Nephron progenitor cell (in vitro differentiated cells): ENCODE measurements at places on chromosomes 16 and 17.

- no peak for DNase-seq
- no peaks in the 10 kb centered on the region for H3K36me3 ChIP-seq
- H3K27me3 ChIP-seq = peaks cover 10% of the 10 kb centered on the region
- H3K4me3 ChIP-seq = no peak overlapping the region
Measured at GRCh38 chr17:64388961-64389565, 1.6 kb downstream of the PECAM1 start.

- H3K27ac ChIP-seq = no peak overlapping the region
- peaks cover 15% of the 10 kb centered on the region for H3K4me1 ChIP-seq
- H3K4me3 ChIP-seq = peak overlapping the region; percentile 84
- DNase-seq = peak; percentile 41
Measured at GRCh38 chr17:2854143-2855055, 58.2 kb downstream of the RAP1GAP2 start.

DNA sequence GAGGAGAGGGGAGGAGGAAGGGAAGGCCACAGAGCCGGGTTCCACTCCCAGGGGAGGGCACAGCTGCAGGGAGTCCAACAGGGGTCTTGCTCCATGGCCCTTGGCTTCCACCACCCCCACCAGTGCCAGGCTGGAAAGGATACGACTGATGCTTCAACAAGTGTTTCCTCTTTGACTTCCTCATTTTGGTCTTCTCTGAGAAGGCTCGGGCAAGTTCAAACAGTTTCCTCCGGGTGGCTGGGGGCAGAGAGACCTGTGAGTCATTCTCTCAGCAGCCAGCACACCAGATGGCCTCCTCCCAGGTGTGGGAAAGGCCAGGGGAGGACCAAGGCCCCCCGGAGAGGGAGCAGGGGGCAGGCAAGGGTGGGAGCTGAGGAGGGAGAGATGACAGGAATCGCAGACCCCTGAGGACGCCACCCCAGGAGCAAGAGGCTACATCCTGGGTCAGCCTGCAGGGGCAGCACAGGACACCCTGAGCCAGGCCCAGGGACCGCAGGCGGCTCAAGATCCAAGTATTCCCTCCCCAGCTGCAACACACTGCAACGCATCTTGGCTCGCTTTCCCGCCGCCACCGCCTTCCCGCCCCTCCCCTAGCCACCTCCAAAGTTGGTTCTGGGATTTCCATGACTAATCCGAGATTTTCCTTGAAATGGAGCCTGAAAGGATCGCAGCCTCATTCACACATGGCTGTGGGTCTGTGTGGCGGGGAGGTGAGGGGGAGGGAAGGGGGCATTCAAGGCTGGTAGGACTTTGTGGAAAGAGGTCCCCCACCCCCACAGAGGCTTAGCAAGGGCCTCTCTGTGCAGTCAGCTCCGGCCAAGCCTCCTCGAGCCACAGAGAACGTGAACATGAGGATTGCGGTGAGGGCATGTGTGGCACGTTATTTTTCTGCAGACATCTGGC lies 18.4 kb upstream of the MRPS23 start:
- H3K4me3 ChIP-seq = no peak overlapping the region
- H3K36me3 ChIP-seq = peaks cover 9% of the 10 kb centered on the region
- H3K27ac ChIP-seq = no peak overlapping the region
- peaks cover 73% of the 10 kb centered on the region for H3K4me1 ChIP-seq
- peak; percentile 58 for DNase-seq

DNA sequence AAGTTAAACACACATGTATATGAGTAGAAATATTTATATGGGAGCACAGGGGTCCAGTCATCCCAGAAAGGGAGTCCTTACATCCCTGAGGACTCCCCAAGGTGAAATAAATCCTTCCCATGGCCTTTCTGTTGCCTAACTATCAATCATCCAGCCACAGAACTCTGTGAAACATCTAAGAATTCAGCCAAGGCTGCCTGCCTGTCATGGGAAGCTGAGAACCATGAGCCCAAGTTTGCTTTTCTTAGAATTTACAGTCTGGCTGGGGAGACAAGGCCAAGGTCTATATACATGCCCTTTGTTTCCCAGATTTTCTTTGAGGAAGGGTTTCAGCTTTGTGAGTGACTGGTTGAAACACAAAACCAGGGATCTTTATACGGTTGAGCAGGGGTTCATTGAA lies 15.8 kb downstream of the MYL4 start:
- H3K27me3 ChIP-seq = peaks cover 6% of the 10 kb centered on the region
- peaks cover 17% of the 10 kb centered on the region for H3K36me3 ChIP-seq
- peaks cover 34% of the 10 kb centered on the region for H3K4me1 ChIP-seq
- no peak for DNase-seq
- H3K27ac ChIP-seq = peak overlapping the region; percentile 66

DNA sequence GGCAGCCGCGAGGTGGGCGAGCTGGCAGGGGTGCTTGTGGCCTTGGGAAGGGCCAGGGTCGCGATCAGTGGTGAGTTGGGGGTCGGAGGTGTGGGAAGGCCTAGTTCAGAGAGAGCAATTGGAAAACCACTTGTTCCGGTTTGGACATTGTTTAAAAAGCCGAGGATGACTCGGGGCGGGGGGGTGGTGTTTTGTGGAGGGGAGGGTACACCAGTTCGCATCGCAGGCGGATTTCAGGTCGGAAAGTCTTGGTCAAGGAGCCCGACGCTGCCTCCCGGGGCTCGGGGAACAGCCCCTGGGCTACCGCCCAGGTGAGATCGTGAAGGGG lies 66.4 kb downstream of the KPNA2 start:
- peaks cover 43% of the 10 kb centered on the region for H3K27me3 ChIP-seq
- peak overlapping the region; percentile 92 for H3K4me3 ChIP-seq
- no peak for DNase-seq
- H3K27ac ChIP-seq = peak overlapping the region; percentile 71
- H3K4me1 ChIP-seq = peaks cover 20% of the 10 kb centered on the region

GRCh38 chr16:83602761-83603722 lies 204.7 kb upstream of the HSBP1 start:
- no peak for DNase-seq
- no peaks in the 10 kb centered on the region for H3K36me3 ChIP-seq
- no peaks in the 10 kb centered on the region for H3K4me1 ChIP-seq
- no peak overlapping the region for H3K4me3 ChIP-seq
